ENCODE measurements at places on chromosomes 3 and 15.
A peak's percentile ranks its signal among the peaks of the same experiment; 100 is the strongest.

- DNase-seq: no peak
Observed at GRCh38 chr3:143226678-143227291, 107.2 kb downstream of the CHST2 start.

DNA sequence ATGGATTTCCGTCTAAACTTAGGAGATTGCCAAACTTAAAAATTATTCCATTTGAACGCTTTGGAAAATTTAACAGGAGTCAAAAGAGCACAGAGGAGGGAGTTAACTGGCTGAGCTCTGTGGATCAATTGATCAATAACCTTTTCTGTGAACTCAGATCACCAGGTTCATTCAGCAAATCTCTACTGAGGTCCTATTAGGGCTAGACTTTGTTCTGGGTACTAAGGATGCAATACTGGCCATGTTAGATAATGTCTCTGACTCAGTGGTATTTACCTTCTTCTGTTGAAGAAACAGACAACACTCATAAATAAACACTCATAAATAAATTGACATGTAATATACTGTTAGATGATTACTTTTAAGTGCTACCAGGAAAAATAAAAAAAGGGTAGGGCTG is 323.4 kb upstream of the SUCLG2 start:
- no peak for DNase-seq

DNA sequence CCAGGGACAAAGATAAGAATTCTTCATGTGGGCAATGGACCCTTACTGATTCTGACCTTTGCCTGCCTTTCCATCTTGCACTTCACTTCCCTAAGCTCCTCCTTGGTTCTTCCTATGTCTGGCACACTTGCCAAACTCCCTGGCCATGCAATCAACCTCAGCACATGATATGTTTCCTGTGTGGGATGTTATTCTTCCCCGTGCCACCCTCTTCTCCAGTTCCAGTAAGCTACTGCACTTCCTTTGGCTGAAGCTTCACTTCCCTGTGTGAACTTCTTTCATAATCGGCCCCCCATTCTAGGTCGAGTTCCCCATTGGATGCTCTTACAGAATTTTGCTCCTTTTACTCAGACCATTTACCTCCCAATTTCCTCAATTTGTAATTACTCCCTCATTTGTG is 10.7 kb upstream of the TASOR start:
- no peak for DNase-seq

DNA sequence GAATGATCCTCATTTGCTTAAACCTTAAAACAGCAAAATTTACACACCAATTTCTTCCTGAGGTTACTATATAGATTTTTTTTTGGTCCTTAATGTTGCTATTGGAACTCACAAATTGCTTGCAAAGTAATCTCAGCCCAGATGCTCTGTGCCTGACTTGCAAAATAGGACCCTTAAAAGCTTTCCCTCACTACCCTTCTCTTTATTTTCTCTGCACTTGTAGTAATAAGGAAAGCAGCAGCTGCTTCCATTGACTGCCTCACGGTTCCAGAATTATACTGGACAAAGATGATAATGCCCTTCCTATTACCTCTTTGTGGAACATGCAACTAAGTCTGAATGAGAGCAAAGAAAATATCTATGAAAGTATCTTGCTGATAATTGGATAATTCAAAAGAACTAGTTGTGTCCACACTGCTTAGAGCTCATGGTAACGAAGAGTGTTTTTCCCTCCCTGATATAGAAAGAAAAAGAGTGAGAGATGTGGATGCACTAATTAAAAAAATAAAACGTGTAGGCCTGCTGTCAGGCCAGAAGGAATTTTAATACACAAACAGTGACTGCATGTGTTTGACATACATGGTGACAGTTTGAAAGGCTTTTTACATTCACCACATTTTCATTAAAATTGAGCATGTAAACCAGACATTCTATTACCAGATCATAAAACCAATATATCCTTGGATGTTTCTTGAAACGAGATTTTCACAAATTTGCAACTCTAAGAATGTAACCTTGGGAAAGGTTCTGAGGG is 783.1 kb downstream of the GBE1 start:
- DNase-seq: no peak

- no peak for DNase-seq
Observed at GRCh38 chr15:68481321-68481720, 49.4 kb upstream of the ITGA11 start.

DNA sequence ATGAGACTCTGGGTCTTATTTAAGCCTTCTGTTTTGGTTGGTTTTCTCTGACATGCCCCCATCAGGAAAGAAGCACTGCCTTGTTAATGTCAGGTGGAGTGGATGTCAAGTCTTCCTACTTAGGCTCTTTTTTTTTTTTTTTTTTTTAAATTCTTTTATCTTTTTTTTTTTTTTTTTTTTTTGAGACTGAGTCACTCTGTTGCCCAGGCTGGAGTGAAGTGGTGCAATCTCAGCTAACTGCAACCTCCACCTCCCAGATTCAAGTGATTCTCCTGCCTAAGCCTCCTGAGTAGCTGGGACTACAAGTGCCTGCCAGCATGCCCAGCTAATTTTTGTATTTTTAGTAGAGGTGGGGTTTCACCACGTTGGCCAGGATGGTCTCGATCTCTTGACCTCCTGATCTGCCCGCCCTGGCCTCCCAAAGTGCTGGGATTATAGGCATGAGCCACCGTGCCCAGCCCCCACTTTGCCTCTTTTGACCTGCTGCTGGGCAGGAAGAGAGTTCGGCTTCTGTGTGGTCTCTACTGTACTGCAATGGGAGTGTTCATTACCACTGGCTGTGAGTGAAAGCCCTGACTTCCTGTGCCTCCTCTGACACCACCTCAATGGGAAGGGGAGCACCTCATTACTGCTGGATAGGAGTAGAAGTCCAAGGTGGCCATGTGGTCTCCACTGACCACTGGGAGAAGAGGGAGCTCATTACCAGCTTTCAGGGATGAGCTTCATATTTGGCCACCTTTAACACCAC is 10.9 kb downstream of the CTDSPL start:
- DNase-seq: no peak

- peak; percentile 71 for DNase-seq
Observed at GRCh38 chr3:468172-468571, 271.6 kb downstream of the CHL1 start.

- DNase-seq: no peak
Observed at GRCh38 chr3:167798443-167798842, 62.9 kb downstream of the SERPINI1 start.

DNA sequence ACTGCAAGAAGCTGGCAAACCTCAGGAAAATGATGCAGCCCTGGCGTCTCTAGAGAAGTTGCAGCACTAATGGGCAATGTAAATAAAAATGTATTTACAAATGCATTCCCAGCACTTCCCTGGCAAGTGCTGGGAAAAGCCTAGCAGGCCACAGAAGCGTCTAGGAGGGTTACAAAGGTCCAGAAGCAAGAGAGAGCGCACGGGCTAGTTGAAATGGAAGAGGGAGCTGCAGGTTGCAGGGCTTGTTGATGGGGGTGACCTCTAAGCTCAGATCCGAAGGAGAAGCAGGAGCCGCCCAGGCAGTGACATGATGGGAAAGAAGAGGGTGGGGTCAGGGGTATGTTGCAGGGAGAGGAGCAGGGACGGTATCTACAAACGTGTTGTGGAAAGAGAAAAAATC is 2.7 kb upstream of the KNL1 start:
- no peak for DNase-seq

DNA sequence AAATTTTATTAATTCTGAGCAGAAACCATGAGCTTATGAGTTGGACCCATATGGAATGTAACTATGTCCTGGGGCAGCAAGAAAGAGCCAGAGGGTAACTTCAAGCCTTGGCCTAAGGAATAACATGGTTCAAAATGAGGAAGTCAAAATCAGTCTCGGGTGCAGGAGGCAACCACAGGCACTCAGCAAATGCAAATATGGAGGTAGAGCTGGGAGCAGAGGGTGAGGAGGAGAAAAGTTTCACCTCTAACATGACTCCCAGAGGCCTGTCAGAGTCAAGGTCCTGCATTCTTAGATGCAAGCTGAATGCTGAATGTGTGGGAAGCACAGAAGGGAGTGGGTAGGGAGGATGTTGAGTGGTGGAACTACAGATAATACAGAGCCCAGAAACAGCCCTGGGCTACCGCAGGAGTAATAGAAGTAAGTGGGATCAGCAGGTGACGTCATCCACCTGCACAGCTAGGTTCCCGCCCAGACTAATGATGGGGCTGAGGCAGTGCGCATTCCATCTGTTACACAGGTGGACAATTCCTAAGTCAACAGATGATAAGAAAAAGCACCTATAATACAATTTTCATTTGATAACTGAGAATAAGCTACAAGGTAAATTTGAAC is 279.8 kb upstream of the ARRDC4 start:
- DNase-seq: no peak

GRCh38 chr3:189121092-189121491 is 50.7 kb upstream of the TPRG1 start:
- no peak for DNase-seq

DNA sequence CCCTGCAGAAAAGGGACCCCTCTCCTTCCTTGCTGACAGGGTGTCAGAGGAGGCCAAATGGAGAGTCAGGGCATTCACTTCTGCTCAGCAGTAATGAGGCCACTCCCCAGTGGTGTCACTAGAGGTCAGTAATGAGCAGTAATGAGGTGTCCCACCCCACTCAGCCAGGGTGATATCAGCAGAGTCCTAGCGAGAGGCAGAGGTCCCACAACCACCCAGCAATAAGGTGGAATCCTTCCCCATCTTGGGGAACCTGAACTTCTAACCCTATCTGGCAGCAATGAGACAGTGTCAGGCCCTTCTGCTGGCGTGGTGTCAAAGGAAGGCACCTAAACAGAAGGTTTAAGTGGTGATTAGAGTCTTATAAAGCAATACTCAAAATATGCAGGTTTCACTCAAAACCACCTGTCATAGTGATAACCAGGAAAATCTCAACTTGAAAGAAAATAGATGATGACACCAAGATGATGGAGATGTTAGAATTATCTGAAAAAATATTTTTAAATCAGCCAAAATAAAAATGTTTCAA is 12.9 kb downstream of the OCA2 start:
- DNase-seq: peak; percentile 84

DNA sequence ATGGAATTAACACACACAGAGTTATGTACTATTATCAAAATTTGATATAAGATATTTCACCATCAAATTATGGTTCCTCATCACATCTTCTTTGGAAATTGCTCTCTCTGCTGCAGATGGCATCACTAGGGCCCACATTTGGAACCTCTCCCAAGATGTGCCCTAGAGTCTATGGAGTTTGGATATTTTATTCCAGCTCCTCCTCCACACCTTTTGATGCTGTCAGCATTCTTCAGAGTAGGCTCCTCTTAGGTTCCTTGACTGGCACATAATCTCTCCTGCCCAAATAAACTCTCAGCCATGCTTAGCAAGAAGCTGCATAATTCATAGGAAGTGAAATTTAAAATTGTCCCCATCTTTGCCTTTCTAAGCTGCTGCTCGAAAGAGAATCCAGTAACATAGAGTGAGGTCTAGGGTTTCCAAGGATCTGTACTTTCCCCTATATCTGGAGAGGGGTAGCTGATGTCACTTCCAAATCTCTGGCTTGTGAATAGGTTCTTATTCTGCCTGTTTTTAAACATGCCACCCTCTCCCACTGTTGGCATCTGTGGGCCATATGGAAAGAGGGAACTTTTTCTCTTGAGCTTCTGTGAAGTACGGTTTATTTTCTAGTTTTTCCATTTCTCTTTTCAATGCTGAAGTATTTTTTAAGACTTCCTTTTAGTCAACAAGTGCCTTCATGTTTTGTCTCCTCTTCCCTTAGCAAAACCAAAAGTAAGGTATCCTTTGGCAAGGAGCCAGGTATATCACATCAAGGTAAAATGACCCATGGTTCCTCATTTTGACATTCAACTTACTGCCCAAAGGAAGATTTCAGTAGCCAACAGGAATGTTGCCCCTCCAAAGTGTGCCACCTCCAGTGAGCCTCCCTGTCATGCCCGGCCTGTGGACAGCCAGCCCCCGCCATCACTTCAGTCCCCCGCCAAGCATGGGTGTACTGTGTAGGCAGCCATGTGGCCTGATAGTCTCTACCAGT is 75.3 kb upstream of the C2CD4B start:
- DNase-seq: no peak

- DNase-seq: peak; percentile 76
Observed at GRCh38 chr15:44662478-44663409, 718 bp downstream of the SPG11 start.

DNA sequence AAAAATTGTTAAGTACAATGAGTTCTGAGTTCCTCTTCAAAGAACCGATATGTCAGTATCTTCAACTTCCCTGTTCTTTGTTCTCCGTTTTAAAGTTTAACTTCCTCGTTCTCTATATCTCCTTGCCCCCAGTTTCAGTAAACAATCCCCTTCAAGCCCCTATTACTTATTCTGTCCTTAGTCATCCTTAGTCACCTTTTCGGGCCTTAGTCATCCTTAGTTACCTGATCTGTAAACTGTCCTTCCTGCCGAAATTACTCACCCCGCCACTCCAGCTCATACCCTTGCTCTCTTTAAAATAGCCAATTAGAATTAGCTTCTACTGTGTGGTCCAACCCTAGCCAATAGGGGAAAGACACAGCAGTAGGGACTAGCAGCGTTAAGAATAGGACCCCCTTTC is 1165.6 kb downstream of the NSUN3 start:
- DNase-seq: peak; percentile 26

- DNase-seq: no peak
Observed at GRCh38 chr3:31634476-31634875, 101.8 kb downstream of the STT3B start.

DNA sequence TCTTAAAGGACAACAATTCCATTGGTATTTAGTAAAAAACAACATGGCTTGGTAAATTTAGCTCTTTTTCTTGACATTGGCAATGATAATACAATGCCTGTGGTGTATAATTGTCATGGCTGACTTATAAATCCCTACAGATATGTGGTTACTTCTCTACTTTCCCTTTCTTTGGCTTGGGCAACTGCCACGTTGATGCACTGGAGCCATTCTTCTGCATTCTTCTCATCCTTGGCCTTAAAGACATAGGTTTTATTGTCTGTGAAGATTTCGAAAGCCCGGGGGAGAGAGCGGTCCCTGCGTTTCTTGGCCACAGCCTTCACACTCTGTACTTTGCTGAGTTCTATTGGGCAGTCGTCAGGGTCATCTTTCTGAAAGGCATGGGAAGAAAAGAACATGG is 101.1 kb upstream of the CCNL1 start:
- DNase-seq: no peak

DNA sequence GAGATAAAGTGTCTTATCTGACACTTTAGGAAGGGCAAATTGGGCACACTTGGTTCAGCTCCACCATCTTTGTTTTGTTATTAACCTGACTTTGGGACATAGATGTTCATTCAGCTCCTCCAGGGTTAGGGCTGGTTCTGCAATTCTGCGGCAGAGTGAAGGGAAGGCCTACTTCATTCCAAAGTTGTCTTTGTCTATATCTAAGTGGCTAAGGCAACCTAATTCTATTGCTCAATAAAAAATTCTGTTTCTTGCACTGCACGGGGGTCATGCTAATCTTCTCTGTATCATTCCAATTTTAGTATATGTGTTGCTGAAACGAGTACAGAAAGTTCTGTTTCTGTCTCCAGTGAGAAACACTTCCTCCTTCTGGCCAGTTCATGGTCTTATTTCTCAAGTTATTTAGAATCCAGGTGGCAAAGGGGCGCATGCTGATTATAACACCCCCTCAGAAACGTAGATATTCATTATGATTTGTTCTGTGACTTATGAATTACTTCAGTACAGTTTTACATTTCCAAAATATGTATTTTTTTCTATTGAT is 53.5 kb downstream of the PFN2 start:
- no peak for DNase-seq

Data from OCI-M1 (cell line).